ENCODE measurements at places on chromosomes 7 and 10.

DNA sequence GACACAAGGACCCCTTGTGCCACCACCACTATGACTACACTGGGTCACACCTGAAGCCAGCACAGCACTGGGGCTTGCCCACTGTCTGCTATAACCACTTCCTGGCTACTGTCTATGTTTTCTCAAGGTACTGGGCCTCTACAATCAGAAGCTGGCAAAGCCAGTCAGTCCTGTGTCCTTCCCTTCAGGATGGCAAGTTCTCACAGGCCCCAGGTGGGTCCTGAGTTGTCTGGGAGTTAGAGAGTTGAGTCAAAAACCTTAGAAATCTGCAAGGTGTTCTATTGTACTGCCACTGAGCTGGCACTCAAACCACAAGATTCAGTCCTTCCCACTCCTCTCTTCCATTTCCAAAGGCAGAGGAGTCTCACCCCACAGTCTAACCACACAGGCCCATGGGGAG is 705.5 kb downstream of the IPMK start:
- DNase-seq = no peak

- no peak for DNase-seq
Measured at GRCh38 chr7:134885967-134886352, 100.3 kb upstream of the AGBL3 start.

DNA sequence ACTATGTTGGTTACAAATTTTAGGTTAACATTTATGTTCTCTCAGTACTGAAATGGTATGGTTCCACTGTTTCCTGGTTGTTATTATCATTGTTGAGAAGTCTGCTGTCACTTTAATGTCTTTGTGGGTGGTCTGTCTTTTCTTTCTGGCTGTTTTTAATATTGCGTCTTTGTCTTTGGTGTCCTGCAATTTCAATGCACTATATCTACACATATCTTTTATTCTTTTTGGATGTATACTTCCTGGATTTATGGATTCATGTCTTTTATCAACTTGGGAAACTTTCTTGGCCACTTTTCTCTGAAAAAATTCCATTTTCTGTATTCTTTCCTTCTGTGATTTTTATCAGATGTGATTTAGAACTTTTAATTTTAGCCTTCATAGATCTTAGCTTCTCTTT is 250.2 kb downstream of the BUB3 start:
- DNase-seq = no peak

DNA sequence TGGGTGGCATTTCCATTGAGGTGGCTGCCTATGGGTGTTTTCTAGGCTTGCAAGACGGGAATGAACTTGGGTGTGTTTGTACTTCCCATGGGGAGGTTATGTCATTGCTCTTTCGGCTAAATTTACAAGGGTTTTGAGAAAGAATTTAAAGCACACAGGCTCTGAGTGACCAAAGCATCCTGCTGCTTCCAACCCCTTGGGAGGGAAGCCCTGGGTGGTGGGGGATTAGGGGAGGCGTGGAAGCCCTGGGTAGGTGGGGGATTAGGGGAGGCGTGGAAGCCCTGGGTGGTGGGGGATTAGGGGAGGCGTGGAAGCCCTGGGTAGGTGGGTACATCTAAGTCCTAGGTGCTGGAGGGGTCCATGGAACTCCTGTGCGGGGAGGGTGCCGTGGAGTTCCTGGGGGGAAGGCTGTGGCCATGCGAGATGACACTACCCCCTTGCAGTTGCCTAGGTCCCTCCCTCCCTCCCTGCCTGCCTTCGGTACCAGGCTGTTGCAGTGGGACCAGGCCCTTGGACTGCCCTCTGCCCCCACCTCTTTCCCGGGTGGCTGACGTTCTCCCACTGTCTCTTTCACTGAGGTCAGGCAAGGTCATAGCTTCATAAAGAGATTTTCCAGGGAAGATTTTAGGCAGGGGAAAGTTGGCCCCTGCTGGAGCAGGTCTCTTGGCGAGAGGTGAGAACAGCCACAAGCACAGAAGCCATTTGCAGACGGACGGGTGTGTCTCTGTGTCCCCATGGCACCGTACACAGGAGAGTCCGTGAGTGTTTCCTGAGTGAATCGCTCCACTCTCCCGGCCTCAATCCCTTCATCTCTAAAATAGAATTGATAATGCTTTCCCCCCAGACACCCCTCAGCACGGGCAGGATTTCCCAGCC is 19.5 kb downstream of the PRF1 start:
- peak; percentile 15 for DNase-seq

GRCh38 chr7:139767561-139767982 is 10.2 kb downstream of the HIPK2 start:
- DNase-seq = no peak

DNA sequence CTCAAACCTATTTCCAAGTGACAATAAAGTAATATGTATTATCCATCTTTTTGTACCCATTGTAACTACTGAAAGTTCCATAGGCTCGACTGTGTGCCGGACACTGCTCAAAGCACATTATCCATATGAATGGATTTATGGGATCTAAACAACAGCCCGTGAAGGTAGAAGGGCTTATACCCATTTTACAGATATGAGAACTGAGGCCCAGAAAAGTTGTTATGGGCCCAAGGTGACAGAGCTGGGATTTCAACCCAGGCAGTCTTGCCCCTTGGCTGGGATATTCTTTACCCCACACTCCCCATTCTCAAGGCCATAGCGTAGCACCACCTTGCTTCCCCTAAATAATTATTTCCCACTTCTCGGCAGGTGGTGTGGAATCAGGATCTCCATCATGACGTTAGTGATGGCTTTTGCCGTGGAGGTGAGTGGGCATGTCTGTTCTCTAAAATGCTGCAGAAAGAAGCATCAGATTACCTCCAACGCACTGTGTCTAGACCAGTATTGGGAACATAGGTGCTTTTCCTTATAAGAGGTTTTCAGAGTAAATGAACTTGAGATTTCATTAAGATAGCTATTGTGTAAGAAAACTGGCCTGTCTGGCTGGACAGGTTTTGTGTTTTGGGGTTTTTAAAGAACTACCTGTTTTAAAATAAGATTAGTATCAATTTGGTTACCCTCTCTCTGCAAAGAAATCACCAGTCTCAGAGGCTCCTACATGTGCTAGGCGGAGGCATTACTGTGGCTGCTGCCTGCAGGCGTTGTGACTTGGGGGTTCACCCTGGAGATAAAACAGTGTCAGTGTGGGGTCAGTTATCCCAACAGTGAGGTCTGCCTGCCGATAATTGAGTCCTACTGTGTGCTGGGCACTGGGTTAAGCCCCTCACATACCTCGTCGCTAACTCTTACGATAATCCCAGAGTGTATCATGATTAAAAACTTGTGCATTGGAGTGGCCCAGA is 85.1 kb upstream of the SDK1 start:
- DNase-seq = no peak

DNA sequence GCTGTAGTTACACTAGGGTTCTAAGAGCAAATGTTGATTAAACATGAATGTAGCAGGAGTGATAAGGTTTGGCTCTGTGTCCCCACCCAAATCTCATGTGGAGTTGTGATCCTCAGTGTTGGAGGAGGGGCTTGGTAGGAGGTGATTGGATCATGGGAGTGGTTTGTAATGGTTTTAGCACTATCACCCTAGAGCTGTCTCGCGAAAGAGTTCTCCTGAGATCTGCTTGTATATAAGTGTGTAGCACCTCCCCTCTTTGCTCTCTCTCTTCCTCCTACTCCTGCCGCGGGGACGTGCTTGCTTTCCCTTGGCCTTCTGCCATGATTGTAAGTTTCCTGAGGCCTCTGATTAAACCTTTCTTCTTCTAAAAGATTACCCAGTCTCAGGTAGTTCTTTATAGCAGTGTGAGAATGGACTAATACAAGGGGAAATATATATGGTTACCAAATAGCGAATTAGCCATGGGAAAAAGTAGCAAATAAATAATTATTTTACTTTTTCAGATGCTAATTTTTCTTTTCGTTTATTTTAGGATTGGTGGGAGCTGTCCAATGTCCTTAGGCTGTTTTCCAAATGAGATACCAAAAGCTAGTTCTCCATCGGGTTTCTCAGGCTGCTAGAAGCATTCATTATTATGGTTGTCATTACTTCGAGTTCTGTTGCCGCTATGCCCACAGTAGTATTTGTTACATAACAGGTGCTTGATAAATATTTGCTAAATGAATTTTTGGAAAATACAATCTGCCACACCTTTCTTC is 58.7 kb downstream of the PTEN start:
- no peak for DNase-seq

DNA sequence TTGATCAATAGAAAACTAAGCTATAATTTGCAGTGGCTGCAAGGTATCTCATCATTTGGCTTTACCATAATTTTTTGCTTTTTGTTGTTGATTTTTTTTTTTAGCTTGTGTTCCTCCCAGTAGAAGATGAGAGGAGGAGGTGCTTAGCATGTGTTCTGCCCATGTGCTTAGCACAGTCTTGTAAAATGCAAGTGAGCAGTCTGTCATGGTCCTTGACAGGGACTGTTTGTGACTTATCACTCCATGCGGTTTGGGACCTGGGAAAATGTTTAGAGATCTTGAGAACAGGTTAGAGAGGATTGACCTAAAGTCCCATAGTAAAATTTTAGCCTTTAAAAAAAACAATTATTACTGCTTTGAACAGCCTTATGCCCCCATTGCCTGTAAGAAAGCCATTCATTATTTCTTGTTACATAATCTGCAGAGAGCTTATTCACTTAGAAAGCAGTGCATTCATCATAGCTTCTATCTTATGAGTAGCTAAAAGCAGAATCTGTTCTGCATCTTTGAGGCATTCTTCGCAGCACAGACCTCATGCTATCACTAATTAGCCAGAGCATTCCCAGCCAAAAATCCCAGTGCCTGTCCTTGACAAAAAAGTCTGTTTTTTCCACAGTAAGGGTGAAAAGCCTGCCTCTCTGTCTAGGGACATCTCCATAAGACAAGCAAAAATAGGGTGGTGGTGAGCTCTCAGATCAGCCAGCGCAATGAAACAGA is 748.7 kb upstream of the GALNT17 start:
- no peak for DNase-seq

DNA sequence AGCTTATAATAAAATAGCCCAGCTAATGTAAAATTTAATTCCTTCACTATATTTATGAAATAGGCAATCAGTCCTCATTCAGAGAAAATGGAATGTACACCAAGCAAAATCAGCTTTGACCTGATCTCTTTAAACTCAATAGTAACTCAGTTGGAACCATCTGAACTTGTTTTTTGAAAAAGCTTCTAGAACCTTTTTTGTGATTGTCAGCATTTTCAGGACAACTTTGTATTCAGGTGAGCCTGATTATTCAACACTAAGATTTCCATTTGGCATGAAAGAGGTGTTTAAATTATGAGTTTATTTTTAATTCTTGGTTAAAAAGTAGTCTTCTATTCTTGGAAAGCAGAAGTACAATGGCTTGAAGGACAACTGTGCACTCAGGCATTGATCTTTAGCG is 89.5 kb downstream of the FRMD4A start:
- no peak for DNase-seq

GRCh38 chr10:97590082-97590747 is 694 bp downstream of the C10orf62 start:
- no peak for DNase-seq

DNA sequence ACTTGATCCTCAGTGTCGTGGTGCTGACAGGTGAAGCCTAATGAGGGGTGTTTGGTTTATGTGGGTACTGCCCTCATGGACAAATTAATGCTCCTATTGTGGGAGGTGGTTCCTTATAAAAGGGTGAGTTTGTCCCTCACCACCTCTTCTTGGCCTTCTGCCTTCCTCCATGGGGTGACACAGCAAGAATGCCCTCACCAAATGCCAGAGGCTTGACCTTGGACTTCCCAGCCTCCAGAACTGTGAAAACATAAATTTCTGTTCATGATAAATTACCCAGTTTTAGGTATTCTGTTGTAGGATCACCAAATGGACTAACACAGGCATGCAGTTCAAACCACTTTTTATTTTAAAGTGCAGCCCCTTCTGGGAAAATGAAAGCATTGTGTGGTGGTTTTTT is 39.4 kb downstream of the BAMBI start:
- no peak for DNase-seq

DNA sequence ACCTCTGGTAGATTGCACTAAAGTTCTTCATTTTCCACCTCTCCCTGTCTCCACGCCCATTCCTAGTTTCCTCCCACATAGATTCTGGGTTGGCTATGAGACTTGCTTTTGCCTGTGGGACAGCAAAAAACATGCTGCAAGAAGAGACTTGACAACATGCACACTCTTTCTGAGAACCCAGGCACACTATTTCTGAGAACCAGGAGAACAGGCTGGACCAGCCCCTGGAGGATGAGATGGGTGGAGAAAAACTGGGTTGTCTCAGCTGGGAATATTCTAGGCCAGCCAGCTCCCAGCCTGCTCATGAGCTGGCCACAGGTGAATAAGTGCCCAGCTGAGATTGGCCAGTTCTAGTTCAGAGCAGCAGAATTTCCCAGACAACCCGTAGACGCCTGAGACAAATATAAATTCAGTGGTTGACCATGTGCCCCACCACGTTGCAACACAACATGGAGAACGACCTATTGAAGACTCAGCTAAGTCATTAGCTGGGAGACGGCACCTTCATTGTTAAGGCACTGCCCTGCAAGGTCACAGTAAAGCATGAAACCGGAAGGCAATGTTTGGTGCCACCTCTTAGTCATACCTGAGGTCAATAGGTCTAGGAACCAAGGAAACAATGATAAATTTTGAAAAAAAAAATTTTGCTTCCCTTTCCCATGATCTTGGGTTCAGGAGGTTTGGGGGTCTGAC is 92.7 kb upstream of the AKR1E2 start:
- no peak for DNase-seq

GRCh38 chr7:1922071-1922869 is 252.2 kb downstream of the ELFN1 start:
- no peak for DNase-seq

GRCh38 chr10:119211176-119211575 is 3.8 kb downstream of the GRK5 start:
- no peak for DNase-seq

- DNase-seq = no peak
Measured at GRCh38 chr10:30639946-30640786, 10.6 kb upstream of the LYZL2 start.

Measured in femur (tissue), 1 donor.